CD8-positive, alpha-beta T cell (primary cell): ENCODE measurements at places on chromosomes 13 and 19. TPM values are rescaled to one million over a fixed set of nuclear protein-coding genes. Genes with fewer than 3 reads are reported as not detected.

GRCh38 chr13:40158218-40158617, 502.8 kb downstream of the COG6 start:
- DNase-seq: no peak

GRCh38 chr19:2590630-2591399, 111.7 kb downstream of the GNG7 start:
- DNase-seq: no peak

- no peak for DNase-seq
Observed at GRCh38 chr13:50275392-50276063, 260.3 kb downstream of the KCNRG start.

- DNase-seq: no peak
Observed at GRCh38 chr13:75647126-75647784, 11.1 kb downstream of the LMO7 start.

GRCh38 chr13:28384789-28385188, 110.1 kb downstream of the FLT1 start:
- no peak for DNase-seq

ISYNA1 gene
- 54.7 TPM for total RNA-seq

GRCh38 chr19:17455308-17456123, 5.2 kb downstream of the NXNL1 start:
- no peak for DNase-seq

- DNase-seq: no peak
Observed at GRCh38 chr19:55027472-55028337, 10.4 kb downstream of the GP6 start.

DNA sequence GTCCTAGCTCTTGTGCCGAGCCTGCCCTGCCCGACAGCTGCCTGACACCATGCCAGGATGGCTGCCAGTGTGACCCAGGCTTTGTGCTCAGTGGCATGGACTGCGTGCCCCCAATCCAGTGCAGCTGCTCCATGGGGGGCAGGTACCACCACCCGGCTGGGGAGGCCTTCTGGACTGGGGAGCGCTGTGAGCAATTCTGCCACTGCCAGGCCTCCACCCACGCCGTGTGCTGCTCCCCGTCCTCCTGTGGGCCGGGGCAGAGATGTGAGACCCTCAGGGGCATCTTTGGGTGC, 9.4 kb upstream of the FXYD3 start:
- DNase-seq: no peak

DNA sequence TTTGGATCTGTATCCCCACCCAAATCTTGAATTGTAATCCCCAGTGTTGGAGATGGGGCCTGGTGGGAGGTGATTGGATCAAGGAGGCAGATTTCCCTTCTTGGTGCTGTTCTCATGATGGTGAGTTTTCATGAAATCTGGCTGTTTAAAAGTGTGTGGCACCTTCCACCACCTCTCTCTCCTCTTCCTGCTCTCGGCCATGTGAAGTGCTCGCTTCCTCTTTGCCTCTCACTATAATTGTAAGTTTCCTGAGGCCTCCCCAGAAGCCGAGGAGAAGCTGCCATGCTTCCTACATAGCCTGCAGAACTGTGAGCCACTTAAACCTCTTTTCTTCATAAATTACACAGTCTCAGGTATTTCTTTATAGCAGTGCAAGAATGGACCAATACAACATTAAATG, 15.7 kb downstream of the COMMD6 start:
- no peak for DNase-seq

- DNase-seq: no peak
Observed at GRCh38 chr13:63983366-63983765, 2567.7 kb upstream of the PCDH20 start.

DNA sequence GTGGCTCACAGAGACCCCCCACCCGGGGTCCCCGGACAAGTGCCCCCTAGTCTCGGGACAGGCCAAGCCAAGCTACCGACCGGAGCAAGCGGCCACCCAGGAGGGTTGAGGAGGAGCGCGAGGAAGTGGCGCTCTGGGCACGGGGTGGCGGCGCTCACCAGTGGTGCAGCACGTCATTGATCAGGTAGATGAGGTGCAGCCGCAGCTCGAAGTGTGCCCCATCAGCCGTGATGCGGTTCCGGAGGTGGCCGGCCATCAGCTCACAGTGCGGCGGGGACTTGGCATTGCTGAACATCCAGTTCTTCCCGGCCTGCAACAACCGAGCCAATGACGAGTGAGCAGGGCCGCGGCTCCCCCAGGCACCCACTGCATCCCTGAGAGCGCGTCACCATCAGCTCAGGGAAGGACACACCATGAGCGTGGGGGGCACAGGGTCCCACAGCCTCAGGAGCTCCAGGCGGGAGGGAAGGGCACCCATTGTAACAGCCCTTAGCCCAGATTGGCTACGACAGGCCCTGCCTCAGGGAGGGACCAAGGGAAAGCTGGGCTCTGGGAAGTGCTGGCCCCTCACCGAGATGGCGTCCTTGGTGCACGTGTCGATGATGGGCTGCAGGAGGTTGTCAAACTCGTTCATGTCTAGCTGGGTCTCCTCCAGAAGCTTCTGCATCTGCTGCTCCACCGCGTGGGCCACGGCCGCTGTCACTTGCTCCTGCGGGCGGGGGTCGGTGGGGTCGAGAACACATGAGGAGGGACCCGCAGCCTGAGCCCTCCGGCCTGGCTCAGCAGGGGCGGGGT, 9.6 kb downstream of the CHERP start:
- no peak for DNase-seq

DNA sequence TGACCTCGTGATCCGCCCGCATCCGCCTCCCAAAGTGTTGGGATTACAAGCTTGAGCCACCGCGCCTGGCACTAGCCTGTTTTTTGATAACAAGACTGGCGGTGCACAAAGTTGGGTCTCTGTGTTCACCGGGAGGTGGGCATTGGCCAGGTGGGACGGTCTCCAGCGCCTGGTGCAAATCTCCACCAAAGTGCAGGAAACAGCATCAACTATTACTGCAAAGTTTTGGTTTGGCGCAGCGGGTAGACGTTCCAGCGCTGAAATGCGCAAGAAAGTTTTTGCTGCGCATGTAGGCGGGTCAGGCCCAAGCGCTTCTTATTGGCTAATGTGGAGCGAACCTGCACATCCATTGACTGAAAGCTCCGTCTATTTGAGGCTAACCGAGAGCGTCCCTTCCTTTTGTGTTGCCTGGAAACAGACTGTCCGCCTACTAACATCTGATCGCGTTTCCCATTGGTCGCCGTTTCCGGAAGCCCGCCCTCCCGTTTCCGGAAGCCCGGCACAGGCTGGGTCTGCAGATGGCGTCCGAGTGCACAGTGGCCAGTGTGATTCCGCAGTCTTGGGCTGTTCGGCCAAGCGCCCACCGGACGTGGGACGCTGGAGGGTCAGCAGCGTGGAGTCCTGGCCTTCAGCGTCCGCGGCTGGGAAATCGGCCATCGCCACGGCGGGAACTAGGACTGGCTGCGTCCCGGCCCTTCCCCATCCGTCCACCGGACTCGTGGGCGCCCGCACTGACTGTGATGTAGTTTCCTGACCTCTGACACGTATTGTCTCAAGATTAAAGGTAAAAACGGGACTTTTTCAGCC, 53.3 kb upstream of the ZNF527 start:
- DNase-seq: peak; percentile 79

DNA sequence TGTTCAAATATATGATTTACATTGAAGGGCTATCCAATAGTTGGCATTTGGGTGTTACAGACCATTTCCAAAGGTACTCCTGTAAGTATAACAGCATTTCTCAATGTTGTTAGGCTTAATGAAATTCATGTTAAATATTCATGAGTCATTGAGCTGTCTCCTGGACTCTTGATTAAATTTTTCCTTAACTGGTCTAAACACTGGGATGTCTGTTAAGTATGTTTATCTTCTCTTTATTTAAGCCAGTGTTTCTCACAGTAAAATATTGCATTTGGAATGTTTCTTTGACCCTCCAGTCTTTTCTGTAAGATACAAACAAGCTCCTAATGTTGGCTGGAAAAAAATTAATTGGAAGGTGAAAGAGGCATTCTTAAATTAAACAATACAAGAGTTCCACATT, 402.5 kb upstream of the HTR2A start:
- DNase-seq: no peak

- DNase-seq: no peak
Observed at GRCh38 chr13:46885018-46885417, 11.8 kb downstream of the HTR2A start.

NRTN gene
- total RNA-seq: not detected

DNA sequence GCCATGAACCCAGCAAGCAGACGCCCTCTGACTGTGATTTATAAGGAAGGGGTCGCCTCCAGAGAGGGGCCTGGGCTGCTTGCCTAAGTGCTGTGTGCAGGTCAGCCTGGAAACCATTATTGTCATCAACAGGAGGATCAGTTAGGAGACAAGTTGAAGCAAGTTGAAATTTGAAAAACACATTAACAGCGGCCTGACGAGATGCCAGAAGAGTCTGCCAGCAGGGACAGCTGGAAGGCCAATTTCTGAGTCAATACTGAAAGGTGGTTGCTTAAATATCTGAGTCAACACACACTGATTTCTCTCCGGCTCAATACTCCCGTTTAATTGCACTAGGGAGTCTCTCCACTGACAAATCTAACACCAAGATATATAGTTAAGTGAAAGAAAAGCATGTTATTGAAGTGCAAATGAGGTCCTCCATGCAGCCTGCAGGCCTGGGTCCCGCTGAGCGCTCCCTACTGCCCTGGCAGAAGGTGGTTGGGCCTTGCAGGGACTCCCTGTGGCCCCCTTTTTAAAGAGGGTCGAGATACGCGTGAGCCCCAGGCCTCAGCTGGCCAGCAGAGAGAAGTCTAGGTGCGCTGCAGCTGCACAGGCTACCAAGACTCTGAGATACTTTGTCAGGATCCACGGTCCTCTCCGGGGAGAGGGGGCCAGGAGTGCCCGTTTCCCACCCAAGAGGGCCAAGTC, 91.1 kb downstream of the RNASEH2B start:
- no peak for DNase-seq

CEACAM3 gene
- not detected for total RNA-seq

DNA sequence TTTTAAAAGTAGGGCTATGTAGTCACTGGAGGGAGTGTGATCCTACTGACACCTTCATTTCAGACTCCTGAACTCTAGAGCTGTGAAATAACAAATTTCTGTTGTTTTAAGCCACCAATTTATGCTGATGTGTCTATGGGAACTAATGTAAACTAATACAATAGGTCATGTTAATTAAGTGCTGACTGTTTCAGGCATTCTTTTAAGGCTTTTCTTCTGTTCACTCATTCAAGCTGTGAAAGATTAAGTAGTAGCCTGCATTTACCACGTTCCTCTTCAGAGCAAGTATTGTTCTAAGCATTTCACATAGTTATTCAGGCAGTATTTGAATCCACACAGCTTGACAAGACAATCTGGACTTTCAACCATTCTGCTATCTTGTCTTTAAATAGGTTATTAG, 1135.0 kb downstream of the SLITRK1 start:
- no peak for DNase-seq

DNA sequence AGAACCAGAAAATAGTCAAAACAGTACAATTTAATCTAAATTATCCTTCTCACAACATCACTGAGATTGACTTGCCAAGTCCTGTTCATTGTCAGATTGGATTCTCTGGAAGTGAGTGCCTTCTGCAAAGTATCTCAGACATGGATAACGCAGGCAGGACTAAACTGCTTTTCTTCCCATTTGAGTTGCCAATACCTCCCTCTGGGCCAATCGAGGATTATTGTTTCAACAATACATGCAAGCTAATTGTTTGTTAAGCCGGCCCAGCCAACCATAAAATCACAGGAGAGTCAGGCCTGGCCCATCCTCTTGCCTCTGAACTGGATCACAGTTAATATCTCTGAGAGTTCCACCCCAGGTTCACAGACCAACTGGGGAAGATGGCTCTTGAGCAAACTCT, 240.0 kb downstream of the ENOX1 start:
- DNase-seq: no peak

GRWD1 gene
- 41.7 TPM for total RNA-seq

DNA sequence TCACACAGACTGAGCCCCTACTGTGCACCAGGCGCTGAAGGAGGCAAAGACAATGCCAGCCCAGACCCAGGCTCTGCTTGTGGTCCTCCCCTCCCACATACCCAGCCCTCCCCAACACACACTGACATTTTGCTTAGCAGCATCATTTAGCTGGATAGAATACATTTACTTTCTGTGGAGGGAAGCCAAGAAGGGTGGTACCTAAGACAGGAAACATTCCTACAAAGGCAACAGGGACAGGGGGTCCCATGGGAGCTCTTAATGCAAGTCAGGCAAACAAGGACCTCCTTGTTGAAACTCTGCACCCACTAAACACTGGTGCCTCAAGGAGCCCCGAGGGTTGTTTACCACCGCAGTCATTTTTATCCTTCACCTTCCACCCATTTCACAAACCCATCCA, 77.0 kb upstream of the ZNF507 start:
- no peak for DNase-seq

SH2D3A gene
- total RNA-seq: 33.5 TPM

DNA sequence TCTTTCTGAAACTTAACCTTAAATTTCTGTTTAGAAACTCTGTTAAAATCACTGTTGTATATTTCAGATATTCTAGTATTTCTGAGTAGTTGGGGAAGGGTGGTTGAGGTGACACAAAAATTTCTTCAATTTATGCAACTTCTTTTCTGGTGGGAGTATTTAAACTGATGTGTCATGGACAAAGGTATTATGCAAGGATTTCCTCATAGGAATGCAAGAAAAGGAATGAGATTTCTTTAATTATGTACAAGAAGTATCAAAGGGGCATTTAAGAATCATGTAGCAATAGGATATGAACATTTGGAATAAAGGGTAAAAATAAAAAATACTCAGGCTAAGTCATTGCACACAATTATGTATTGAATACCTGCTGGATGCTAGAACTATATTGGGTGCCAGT, 575.8 kb upstream of the KLF12 start:
- DNase-seq: no peak

- DNase-seq: no peak
Observed at GRCh38 chr13:68987585-68987984, 1120.0 kb upstream of the ATXN8OS start.

RUVBL2 gene
- 11.5 TPM for total RNA-seq

DNA sequence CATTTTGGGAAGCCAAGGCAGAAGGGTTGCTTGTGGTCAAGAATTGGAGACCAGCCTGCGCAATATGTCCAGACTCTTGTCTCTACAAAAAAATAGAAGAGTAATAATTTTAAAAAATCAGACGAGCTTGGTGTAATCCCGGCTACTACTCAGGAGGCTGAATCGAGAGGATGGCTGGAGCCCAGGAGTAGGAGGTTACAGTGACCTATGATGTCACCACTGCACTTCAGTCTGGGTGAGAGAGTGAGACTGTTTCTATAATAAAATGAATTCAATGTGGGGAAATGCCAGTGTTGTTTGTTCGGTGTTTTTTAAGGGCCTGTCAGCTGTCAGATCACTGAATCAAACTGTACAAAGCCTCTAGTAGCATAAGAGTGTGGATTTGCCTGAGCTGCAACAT, 1.2 kb upstream of the FBXL3 start:
- no peak for DNase-seq
